ENCODE measurements at places on chromosomes 4 and X. TPM values are rescaled to one million over a fixed set of nuclear protein-coding genes. Genes with fewer than 3 reads are reported as not detected.

- DNase-seq: no peak
- no peak overlapping the region for H3K4me3 ChIP-seq
- no peaks in the 10 kb centered on the region for H3K4me1 ChIP-seq
- H3K27me3 ChIP-seq: no peaks in the 10 kb centered on the region
Measured at GRCh38 chr4:11436084-11436483, 7.4 kb upstream of the HS3ST1 start.

DNA sequence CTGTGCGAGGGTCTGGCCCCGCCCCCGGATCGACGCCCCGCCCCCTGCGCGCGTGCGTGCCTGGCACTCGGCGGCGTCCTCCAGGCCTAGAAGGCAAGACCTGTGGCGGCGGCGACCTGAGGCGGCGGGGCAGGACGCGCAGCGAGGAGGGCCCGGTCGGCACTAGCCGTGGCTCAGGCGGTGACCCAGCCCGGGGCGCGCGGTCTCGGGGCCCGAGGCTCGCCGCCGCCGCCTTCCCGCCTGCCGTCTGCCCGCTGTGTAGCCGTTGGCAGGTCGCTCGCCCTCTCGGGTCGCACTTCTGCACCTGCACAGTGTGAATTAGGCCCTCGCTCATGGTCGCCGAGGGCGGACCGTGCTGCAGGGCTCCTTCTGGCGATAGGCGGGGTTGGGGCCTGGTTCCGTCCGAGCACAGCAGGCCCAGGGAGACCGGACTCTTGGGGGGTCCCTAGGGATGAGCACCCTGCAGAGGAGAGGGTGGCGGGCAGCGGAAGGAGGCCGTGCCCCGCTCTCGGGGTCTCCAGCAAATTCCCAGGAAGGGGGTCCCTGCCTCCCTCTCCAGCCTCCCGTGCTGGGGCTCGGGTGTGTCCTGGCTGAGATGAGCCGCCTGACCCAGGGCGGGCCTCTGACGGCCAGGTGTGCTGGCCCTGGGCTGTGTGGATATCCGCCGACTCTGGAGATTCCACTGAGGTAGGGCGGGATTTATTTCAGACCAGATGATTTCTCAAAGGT is 557 bp upstream of the FAM53A start:
- H3K36me3 ChIP-seq: no peaks in the 10 kb centered on the region
- H3K27ac ChIP-seq: peak overlapping the region; percentile 80
- no peaks in the 10 kb centered on the region for H3K27me3 ChIP-seq

- H3K27ac ChIP-seq: peak overlapping the region; percentile 97
- H3K4me3 ChIP-seq: peak overlapping the region; percentile 95
- peaks cover 17% of the 10 kb centered on the region for H3K4me1 ChIP-seq
- DNase-seq: no peak
Measured at GRCh38 chr4:337932-338758, 531 bp downstream of the ZNF141 start.

GRCh38 chrX:52271206-52271605 is 86.5 kb downstream of the MAGED4 start:
- H3K36me3 ChIP-seq: no peaks in the 10 kb centered on the region
- no peak overlapping the region for H3K27ac ChIP-seq
- H3K27me3 ChIP-seq: no peaks in the 10 kb centered on the region

DNA sequence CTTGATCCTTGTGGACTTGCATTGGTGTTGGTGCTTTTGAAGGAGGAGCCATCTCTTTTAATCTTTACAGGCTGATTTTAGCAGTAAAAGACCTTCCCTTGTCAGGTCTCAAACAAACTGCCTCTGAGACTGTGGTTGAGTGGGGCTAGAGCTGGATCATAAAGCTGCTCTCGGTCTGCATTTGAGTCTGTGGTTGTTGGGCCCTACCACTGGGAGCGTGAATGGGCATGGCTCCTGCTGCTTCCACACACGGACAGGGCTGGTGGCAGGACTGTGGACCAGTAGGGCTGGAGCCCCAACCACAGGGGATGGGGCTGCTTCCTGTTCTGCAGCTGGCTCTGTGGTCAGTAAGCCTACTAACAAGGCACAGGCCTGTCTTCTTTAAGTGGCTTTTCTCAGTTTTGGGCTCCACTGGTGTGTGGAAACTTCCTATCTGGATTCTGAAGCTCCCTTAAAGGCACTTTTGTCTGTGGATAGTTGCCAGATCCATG is 130.6 kb downstream of the RBM46 start:
- H3K4me3 ChIP-seq: no peak overlapping the region
- H3K27me3 ChIP-seq: no peaks in the 10 kb centered on the region
- H3K27ac ChIP-seq: no peak overlapping the region
- H3K36me3 ChIP-seq: no peaks in the 10 kb centered on the region
- no peak for DNase-seq

DNA sequence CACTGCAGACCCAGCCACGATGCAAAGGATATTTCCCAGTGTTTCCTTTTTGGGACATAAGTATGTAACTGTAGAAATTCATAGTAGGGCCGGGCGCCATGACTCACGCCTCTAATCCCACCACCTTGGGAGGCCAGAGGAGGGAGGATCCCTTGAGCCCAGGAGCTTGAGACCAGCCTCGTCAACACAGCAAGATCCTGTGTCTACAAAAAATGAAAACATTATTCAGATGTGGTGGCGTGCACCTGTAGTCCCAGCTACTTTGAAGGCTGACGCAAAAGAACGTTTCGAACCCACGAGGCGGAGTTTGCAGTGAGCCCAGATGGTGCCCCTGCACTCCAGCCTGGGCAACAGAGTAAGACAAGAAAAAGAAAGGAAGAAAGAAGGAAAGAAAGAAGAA is 49.2 kb downstream of the CRLF2 start:
- no peaks in the 10 kb centered on the region for H3K27me3 ChIP-seq
- DNase-seq: no peak
- H3K27ac ChIP-seq: no peak overlapping the region
- no peaks in the 10 kb centered on the region for H3K4me1 ChIP-seq
- H3K36me3 ChIP-seq: no peaks in the 10 kb centered on the region
- no peak overlapping the region for H3K4me3 ChIP-seq

- peak overlapping the region; percentile 65 for H3K27ac ChIP-seq
- H3K4me3 ChIP-seq: no peak overlapping the region
- no peaks in the 10 kb centered on the region for H3K4me1 ChIP-seq
- H3K36me3 ChIP-seq: no peaks in the 10 kb centered on the region
Measured at GRCh38 chrX:115584696-115585095, 23.7 kb downstream of the PLS3 start.

- no peak for DNase-seq
- H3K36me3 ChIP-seq: no peaks in the 10 kb centered on the region
- H3K27me3 ChIP-seq: no peaks in the 10 kb centered on the region
- no peaks in the 10 kb centered on the region for H3K4me1 ChIP-seq
- H3K4me3 ChIP-seq: no peak overlapping the region
Measured at GRCh38 chr4:148447681-148448080, 5.5 kb upstream of the NR3C2 start.

DNA sequence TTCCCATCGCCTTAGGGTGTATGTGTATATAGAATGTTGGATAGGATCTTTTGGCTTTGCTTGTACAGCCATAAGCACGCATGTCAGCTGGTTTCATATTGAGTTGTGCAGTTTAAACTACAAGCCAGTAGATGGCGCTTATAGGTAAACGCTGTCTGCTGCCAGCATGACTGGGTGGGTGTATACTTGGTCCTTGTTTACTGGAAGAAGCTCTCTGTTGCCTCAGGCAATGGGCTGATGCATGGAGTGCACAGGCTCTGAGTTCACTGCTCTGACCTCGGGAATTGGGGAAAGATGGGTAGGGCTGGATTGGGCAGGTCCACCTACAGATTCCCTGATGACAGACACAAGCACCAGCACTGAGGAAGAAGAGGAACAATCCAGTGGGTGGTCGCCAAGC is 831.5 kb downstream of the STIM2 start:
- H3K36me3 ChIP-seq: no peaks in the 10 kb centered on the region
- H3K27ac ChIP-seq: no peak overlapping the region

DNA sequence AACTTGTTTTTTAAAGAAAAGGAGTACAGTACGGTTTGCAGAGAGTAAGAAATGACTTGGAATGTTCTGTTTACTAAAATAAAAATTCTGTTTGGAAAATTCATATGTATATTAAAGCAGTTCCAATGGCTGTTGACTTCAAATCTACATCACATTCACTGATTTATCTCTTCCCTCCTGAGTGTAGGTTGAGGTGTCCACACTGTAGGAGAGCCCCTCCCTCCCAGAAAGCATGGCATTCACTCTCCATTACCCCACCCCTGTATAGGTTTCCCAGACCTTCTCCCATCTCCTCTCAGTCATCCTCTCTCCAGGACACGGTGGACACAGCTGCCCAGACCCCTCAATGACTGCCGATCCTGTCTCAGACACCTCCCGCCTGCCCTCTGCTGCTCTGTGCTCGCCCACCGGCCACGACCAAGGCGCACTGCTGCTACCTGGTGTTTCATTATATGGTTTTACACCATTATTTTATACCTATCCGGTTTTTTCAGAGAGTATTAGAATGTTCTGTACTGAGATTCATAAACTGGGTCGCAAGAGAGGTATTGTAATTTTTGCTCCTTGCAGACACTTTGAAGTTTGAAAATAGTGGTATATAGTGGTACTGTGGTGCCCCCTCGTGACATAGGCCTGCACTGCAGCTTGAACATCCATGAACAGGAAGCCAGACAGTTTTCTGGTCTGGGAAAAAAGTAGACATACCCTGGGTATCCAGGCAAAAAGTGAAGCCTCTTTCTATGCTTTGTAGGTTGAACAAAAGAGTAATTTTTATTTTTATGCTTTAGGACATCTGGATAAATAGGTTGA is 38.8 kb upstream of the BEX4 start:
- H3K4me1 ChIP-seq: no peaks in the 10 kb centered on the region
- peak; percentile 64 for DNase-seq
- H3K36me3 ChIP-seq: no peaks in the 10 kb centered on the region
- H3K27ac ChIP-seq: no peak overlapping the region
- H3K4me3 ChIP-seq: peak overlapping the region; percentile 16

DNA sequence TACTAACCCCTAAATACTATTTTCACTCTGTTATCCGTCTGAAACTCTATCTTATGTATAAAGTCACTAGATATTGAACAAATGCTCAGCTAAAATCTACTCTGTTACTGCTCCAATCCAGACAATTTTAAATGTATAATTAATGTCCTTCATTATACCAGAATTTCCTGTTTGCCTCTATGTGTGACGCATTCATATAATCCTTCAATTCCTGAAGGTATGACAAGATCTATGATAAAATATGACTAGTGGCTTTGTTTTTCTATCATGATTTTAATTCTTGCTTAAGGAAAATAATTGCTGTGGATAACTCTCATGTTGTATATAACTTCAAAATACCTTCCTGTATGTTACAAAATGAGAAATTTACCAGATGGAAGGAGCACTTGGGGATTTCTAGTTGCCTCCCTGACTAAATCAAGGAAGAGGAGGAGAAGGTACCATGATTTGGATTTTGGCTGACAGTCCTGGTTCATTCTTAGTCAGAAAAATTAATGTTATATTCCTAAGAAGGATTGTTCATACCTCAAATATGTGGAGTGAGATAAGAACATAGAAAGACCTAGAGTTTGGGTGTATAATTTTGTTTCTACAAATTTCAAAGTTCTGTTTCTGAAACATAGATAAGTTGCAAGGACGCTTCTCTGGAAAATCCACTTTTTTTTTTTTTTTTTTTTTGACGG is 4.9 kb downstream of the CXCL6 start:
- H3K27ac ChIP-seq: no peak overlapping the region
- no peaks in the 10 kb centered on the region for H3K27me3 ChIP-seq
- no peak overlapping the region for H3K4me3 ChIP-seq
- H3K4me1 ChIP-seq: peaks cover 8% of the 10 kb centered on the region
- no peaks in the 10 kb centered on the region for H3K36me3 ChIP-seq
- DNase-seq: no peak

GRCh38 chr4:37951461-37952352 is 8.5 kb upstream of the PTTG2 start:
- peak overlapping the region; percentile 50 for H3K27ac ChIP-seq
- peaks cover 30% of the 10 kb centered on the region for H3K4me1 ChIP-seq
- DNase-seq: no peak
- H3K27me3 ChIP-seq: no peaks in the 10 kb centered on the region
- no peaks in the 10 kb centered on the region for H3K36me3 ChIP-seq

- H3K27ac ChIP-seq: no peak overlapping the region
- no peak for DNase-seq
- no peaks in the 10 kb centered on the region for H3K36me3 ChIP-seq
- H3K4me1 ChIP-seq: no peaks in the 10 kb centered on the region
Measured at GRCh38 chr4:8112036-8112576, 46.5 kb downstream of the ABLIM2 start.

- no peaks in the 10 kb centered on the region for H3K27me3 ChIP-seq
- H3K4me1 ChIP-seq: no peaks in the 10 kb centered on the region
- no peak overlapping the region for H3K4me3 ChIP-seq
Measured at GRCh38 chrX:111467896-111468295, 43.5 kb upstream of the SERTM2 start.

GRCh38 chr4:152430507-152430906 is 105.4 kb downstream of the FBXW7 start:
- H3K27ac ChIP-seq: no peak overlapping the region
- no peak overlapping the region for H3K4me3 ChIP-seq
- no peaks in the 10 kb centered on the region for H3K27me3 ChIP-seq
- DNase-seq: no peak
- H3K4me1 ChIP-seq: no peaks in the 10 kb centered on the region

DNA sequence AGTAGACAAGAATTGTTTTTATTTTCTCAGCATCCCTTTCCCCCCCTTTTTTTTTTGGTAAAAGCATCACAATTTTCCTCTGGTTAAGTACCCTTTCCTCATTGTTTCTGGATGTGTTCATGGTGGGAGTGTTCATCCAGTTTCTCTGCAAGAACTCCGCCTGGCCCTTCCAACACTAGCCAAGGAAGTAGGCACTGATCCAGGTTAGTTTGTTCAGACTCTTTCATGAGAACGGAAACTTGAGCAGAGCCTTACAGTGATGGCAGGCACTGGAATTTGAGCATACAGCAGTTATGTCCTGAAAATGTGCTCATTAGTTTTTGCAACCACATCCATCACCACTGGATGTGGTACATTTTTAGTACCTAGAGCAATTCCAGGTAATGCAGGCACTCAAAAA is 336.1 kb upstream of the BOD1L1 start:
- no peak overlapping the region for H3K27ac ChIP-seq
- no peaks in the 10 kb centered on the region for H3K36me3 ChIP-seq
- H3K4me1 ChIP-seq: no peaks in the 10 kb centered on the region
- no peak overlapping the region for H3K4me3 ChIP-seq
- no peaks in the 10 kb centered on the region for H3K27me3 ChIP-seq

DNA sequence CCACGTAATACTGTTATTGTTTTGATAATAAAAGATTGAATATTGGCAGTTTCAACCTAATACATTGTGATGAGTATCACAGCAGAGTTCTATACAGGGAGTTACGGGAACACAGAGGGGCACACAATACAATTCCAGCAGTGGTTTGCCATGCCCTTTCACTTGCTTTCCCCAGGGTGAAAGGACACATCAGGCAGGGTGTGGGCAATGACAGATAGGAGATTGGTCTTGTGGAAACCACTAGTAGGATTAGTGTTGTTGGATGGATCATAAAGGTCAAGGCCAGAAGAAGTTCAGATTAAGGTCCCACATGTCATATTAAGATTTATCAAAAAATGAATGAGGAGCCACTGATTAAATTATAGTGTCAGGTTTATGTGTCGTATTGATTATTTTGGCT is 8.1 kb downstream of the HSD17B11 start:
- H3K4me3 ChIP-seq: no peak overlapping the region
- H3K4me1 ChIP-seq: peaks cover 21% of the 10 kb centered on the region
- H3K36me3 ChIP-seq: peaks cover 3% of the 10 kb centered on the region
- no peak for DNase-seq
- H3K27me3 ChIP-seq: no peaks in the 10 kb centered on the region

The IL1RAPL1 gene
- 1.2 TPM for total RNA-seq

The NLGN4X gene
- 6.4 TPM for total RNA-seq

The DRD5 gene
- total RNA-seq: not detected

The RPS6KA6 gene
- 2.5 TPM for total RNA-seq

The UCP1 gene
- total RNA-seq: not detected

The PCYT1B gene
- total RNA-seq: 0.71 TPM

The DCAF4L1 gene
- 0.14 TPM for total RNA-seq

The GPRASP1 gene
- 13.6 TPM for total RNA-seq

The NAP1L2 gene
- total RNA-seq: 6.1 TPM

The PROM1 gene
- total RNA-seq: 2.5 TPM

All from sigmoid colon (tissue), 7 donors.